ENCODE measurements at places on chromosomes 2 and 18.
A peak's percentile ranks its signal among the peaks of the same experiment; 100 is the strongest.

DNA sequence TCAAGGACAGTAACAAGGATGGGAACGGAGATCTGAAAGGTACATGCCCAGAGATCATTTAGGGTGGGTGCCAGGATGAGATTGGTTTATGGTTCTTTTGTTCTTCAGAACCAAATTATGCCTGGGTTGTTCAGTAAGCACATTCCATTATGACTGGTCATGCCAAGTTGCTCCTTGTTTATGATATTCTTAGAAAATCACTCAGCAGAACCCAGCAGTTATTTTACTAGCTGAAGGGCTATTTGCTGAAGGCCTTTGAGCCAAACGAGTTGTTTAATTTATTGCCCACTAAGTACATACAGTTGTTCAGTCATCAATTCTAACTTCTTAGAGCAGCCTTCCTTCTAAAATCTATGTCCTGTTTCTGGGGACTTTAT, 635 bp downstream of the SLC3A1 start:
- no peak for DNase-seq

- no peak for DNase-seq
Observed at GRCh38 chr2:177298191-177298590, 33.7 kb upstream of the NFE2L2 start.

DNA sequence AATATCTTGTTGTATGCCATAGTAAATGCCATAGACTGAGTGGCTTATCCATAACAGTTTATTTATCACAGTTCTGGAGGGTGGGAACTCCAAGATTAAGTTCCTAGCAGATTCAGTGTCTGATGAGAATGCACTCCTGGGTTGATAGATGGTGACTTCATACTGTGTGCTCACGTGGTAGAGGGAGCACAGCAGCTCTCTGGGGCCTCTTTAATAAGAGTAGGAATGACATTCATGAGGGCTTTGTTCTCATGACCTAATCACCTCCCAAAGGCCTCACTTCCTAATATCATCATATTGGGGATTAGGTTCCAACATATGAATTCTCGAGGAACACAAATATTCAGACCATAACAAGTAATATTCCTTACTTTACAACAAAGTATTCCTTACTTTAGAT, 98.1 kb upstream of the SH3BP4 start:
- DNase-seq = no peak

DNA sequence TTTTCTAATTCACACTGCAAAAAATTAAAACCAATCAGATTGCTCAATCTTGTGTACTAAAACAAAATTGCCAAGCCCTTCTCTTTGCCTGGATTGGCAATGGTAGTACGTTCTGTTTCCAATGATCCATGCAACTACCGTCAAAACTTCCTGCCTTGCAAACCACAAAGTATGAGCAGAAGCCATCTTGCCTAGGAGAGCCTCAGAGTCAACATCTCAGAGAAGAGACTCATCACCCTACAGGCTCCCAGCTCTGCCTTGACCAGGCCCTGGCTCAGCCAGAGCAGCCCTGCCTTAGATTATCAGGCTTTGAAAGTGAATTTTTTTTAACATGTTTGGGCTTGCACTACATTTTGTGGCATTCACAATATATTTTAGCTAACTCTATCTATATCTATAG, 574.1 kb downstream of the SATB2 start:
- DNase-seq = no peak

DNA sequence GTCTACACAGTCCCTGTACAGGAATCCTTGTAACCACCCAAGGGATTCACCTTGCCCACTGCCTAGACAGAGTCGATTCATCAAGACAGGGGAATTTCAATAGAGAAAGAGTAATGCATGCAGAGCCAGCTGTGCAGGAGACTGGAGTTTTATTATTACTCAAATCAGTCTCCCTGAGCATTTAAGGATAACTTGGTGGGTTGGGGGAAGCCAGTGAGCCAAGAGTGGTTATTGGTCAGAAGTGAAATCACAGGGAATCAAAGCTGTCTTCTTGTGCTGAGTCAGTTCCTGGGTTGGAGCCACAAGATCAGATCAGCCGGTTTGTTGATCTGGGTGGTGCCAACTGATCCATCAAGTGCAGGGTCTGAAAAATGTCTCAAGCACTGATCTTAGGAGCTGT, 17.8 kb upstream of the FAM98A start:
- no peak for DNase-seq

DNA sequence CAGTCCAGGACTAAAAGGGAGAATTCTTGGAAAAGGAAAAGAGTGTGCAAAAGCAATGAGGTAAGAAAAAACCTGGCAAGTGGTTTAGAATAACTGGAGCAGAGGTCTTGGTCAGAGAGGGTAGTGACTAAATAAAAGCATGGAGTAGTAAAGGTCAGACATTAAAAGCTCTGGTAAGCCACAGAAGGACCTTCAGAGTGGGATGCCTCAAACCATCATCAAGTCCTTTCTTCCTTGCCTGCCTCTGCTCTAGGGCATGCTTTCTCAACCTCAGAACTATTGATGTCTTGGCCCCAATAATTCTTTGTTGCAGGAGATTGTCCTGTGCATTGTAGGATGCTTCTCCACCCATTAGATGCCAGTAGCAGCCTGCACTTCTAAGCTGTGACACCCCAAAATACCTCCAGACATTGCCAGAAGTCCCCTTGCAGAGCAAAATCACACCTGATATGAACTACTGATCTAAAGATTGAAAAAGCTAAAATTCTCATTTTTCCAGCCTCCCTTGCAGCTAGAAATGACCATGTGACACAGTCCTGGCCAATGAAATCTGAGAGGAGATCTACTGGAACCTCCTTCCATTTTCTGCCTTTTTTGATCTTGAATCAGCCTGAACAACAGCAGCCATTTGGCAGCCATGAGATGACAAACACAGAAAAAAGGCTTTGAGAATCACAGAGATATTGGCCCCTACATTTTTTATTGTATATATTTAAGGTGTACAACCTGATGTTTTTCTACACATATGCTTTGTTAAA, 48.1 kb downstream of the EVA1A start:
- no peak for DNase-seq

GRCh38 chr18:79523736-79524180, 128.0 kb downstream of the NFATC1 start:
- DNase-seq = peak; percentile 75

DNA sequence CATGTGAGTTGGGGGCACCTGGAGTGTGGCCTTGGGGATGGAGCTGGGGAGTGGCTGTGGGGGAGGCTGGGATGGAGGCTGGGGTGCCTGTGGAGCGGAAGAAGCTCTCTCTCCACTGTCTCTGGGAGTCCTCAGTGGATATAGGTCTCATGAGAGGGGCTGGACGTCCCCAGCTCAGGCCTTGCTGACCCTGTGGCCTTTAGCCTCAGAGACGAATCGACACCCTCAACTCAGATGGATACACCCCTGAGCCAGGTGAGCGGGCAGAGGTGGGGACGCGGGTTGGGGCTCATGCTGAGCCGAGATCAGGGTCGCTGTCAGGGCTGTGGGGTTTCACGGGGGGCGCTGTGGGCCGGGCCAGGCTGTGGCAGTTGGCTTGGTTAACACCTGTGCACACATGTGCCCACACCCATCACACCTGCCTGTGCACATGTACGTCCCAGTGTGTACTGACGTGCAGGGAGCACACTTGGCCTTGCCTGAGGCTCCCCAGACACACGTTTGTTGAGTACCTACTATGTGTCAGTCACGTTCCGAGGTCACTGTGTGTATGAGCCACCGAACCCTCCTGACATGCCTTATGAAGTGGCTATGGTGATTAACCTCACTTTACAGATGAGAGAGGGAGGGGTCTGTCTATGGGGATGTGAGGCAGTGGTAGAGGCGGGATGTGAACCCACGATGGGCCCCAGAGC, 20.1 kb downstream of the ZAP70 start:
- no peak for DNase-seq

GRCh38 chr2:144143294-144144151, 376.4 kb downstream of the ZEB2 start:
- no peak for DNase-seq

GRCh38 chr2:133266041-133266925, 302.0 kb downstream of the NCKAP5 start:
- no peak for DNase-seq

- no peak for DNase-seq
Observed at GRCh38 chr2:65686928-65687521, 254.6 kb upstream of the SPRED2 start.

- peak; percentile 5 for DNase-seq
Observed at GRCh38 chr2:132415915-132416722, 486 bp upstream of the GPR39 start.

GRCh38 chr2:64787019-64787365, 133.3 kb upstream of the SERTAD2 start:
- no peak for DNase-seq

DNA sequence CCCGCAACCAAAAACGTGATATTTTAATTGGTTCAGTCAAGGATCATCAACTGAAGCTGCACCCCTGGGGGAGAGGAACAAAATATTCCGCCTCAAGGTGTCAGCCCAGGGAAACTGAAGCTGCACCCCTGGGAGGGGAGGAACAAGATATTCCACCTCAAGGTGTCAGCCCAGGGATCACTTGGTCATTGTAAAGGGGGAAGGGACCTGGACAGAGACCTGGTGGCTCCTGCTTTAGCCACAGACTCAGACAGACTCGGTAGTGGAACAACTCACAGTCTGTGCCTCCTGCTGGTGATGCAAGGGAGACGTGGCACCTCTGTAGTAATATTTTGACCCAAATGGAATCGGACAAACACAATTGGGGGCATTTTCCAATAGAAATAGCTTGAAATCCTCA, 75.1 kb downstream of the GBX2 start:
- no peak for DNase-seq

DNA sequence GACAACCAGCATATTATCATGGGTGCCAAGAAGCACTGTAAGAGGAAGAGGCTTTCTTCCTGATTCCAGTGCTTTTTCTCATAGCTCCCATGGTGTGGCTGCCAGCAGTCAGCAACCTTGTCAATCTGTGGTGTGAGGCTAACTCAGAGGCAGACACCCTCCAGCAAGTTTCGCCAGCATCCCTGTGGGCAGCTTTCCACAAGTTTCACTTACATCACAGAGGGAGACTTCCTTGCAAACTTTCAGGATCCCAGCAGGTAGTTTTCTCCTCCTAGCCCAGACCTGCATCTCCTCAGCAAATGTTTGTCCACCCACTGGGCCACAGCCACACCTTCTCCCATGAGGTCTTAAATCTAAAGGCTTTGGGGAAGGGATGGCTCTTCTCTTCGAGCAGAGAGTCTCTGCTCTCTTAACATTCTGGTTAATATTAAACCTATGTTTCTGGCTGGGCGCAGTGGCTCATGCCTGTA, 9.1 kb downstream of the DNAH7 start:
- no peak for DNase-seq

GRCh38 chr2:98280376-98281102, 65.7 kb upstream of the CNGA3 start:
- DNase-seq = no peak

DNA sequence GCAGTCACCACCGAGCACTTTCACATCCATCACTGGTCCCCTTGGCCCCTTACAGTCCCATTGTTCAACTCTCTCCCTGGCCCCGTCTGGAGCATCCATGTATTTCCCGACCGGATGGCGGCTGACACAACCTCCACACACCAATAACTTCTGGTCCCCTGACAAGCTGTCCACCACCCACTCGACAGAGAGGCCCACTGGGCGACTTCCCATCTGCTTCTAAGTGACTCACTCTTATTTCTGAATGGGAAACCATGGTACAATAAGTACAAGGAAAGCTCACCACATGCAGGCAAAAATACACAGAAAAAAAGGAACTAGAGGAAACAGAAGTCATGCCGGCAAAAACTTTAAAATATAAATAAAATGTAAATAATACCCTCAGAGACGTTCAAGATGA, 82.9 kb upstream of the RAB12 start:
- no peak for DNase-seq

DNA sequence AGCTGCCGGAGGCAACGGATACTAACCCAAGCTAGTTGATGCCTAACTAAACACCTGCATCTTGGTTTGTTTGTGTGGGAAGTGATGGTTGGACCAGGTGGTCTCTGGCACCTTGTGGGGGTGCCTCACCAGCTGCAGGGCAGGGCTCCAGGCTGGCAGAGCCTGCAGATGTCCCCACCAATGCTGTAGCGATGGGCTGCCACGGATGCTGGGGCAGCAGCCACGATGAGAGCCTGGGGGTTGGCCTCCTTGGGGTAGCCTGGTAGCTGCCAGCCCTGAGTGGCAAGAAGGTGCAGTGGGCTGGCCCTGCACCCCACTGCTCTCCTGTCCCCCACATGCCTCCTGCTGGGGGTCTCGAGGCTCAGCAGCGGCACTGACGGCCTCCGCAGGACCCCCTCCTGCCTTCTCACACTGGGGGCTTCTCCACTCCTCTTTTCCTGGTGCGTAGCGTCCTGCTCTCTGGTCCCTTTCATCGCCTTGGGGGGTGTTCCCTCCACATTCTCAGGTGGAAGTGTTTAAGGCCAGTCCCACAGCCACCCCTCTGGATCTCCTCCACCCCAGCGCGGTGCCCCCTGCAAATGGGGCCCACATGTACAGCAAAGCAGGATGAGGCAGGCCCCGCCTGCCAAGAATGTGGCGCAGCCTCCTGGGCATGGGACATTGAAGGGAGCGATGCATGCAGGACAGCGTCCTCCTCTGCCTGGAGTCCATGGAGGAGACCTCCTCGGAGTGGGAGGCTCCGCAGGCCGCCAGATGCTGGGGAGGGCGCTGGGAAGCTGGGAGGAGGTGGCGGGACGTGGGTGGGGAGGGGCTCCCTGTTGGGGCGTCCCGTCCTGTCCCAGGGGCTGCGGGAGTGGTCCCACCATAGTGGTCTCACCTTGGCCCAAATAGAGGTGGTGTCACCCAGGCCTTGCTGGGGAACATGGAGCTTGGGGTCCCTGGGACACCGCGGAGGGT, 173.1 kb downstream of the ASB1 start:
- no peak for DNase-seq

DNA sequence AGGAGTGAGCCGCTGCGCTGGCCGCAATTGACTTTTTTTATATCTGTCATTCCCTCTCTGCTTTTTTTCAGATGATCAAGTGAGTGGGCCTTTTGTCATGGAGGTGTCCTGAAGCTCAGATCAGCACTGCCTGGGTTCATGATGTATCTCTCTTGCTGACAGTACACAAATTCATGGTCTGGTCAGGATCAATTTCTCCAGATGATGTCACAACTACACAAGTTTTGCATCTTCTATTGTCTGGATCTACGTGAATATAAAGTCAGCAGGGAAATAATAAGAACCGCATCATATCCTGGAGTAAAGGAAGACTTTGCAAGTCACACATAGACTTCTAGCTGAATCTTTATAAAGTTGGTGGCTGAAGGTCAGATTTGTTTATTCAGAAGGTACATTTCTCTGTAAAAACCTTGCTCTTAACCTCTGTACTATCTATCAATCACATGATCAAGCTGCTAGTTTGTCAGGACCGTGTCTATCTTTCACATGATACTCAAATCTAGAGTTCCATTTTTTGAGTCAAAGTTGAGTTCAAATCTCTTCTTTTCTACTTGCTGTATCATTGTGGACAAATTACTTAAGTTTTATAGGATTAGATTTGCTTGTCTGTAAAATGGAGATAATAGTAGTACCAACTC, 13.1 kb upstream of the CD28 start:
- no peak for DNase-seq

GRCh38 chr2:169081551-169081950, 12.2 kb downstream of the DHRS9 start:
- DNase-seq = no peak

Measured in germinal center (tissue), 1 donor.